ENCODE measurements at places on chromosomes 12 and 14. TPM values are rescaled to one million over a fixed set of nuclear protein-coding genes. Genes with fewer than 3 reads are reported as not detected.
A peak's percentile ranks its signal among the peaks of the same experiment; 100 is the strongest.

DNA sequence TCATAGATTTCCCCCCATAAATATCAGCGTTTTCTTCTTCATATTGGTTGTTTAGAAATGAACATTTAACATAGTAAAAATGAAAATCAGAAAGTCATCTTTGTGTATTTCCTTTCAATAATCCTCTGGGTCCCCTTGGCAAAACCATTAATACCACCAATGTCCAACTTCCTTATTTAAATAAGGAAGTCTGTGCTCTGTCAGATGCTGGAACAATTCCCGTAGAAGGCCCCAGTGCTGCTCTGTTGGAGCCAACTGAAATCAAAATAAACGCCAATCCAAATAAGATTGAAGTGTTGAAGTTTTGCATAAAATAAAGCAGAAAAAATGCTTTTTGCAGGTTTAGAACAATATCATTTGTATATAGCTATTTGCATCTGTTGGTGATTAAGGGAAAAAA, 93.1 kb downstream of the PPM1H start:
- no peaks in the 10 kb centered on the region for H3K4me1 ChIP-seq
- H3K27me3 ChIP-seq, result no peaks in the 10 kb centered on the region
- no peak overlapping the region for H3K4me3 ChIP-seq
- no peak for DNase-seq

PDE3A gene
- not detected for total RNA-seq

DNA sequence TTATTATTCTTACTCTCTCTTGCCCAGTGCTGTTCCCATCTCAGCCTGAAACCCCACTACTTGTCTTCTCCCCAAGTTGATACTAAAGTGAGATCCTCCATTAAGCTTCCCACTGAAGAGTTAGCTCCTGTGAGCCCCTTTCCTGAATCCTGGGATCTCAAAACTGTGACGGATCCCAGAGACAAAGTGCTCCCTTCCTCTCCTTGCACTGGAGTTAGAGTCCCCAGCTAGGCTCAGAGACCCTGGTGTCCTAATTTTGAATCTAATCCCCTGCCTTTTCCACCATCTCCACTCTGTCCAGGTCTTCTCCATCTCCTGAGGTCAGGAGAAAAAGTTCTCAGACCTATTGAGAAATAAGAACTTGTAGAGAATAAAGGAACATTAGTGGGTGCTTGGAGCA, 17.6 kb upstream of the TBX3 start:
- no peak overlapping the region for H3K27ac ChIP-seq
- DNase-seq, result no peak
- H3K36me3 ChIP-seq, result no peaks in the 10 kb centered on the region
- peaks cover 2% of the 10 kb centered on the region for H3K4me1 ChIP-seq

DNA sequence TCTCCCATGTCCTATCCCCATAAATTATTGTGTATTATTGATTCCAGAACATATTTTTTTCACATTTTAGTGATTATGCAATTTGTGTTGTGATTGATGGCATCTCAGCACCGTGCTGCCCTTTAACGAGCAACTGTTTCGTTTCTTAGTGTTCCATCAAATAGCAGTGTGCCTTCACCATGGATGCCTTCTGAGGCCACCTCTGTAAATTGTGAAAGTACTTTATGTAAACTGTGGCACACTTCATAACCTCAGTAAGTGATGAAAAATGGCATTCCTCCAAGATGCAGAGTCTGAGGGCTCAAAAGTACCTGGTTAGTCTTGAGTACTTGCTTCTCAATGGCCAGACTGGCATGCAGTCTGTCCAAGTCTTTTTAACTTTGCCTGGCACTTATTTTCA, 8.2 kb downstream of the CHST11 start:
- peaks cover 92% of the 10 kb centered on the region for H3K4me1 ChIP-seq
- no peaks in the 10 kb centered on the region for H3K27me3 ChIP-seq
- no peak overlapping the region for H3K4me3 ChIP-seq
- no peak for DNase-seq
- no peaks in the 10 kb centered on the region for H3K36me3 ChIP-seq

GRCh38 chr12:56897844-56898361, 36.3 kb downstream of the SDR9C7 start:
- no peaks in the 10 kb centered on the region for H3K36me3 ChIP-seq
- peaks cover 3% of the 10 kb centered on the region for H3K27me3 ChIP-seq
- H3K4me3 ChIP-seq, result no peak overlapping the region
- no peak overlapping the region for H3K27ac ChIP-seq
- no peak for DNase-seq

- no peaks in the 10 kb centered on the region for H3K36me3 ChIP-seq
- DNase-seq, result no peak
- no peaks in the 10 kb centered on the region for H3K27me3 ChIP-seq
- H3K27ac ChIP-seq, result no peak overlapping the region
- H3K4me3 ChIP-seq, result no peak overlapping the region
- H3K4me1 ChIP-seq, result no peaks in the 10 kb centered on the region
Measured at GRCh38 chr14:59376686-59377085, 88.5 kb downstream of the GPR135 start.

GRCh38 chr14:100994756-100995330, 91.3 kb upstream of the RTL1 start:
- H3K27ac ChIP-seq, result no peak overlapping the region
- H3K27me3 ChIP-seq, result no peaks in the 10 kb centered on the region
- H3K4me3 ChIP-seq, result no peak overlapping the region
- no peaks in the 10 kb centered on the region for H3K4me1 ChIP-seq
- no peaks in the 10 kb centered on the region for H3K36me3 ChIP-seq
- DNase-seq, result no peak

DNA sequence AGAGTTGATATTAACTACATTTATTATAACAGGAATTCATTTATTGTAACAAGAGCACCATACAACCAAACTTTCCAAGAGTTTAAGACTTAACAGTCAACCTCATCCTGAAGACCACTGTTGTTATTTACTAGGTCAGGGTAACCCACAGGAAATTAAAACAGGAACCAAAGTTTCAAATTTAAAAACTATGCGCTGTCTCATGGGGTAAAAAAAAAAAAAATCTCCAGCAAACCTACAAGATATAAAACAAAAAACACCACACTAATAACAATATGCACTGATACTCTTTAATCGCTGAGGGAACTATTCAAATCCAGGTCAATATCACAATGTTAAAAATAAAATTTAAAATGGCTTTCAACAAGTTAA, 44.5 kb downstream of the FOXN3 start:
- H3K27ac ChIP-seq, result no peak overlapping the region
- H3K4me1 ChIP-seq, result peaks cover 31% of the 10 kb centered on the region
- no peaks in the 10 kb centered on the region for H3K27me3 ChIP-seq
- H3K4me3 ChIP-seq, result no peak overlapping the region
- H3K36me3 ChIP-seq, result peaks cover 1% of the 10 kb centered on the region

GRCh38 chr14:66507181-66507721, 696 bp upstream of the GPHN start:
- peak overlapping the region; percentile 90 for H3K4me3 ChIP-seq
- DNase-seq, result no peak
- peak overlapping the region; percentile 36 for H3K27ac ChIP-seq
- H3K4me1 ChIP-seq, result peaks cover 7% of the 10 kb centered on the region
- H3K36me3 ChIP-seq, result no peaks in the 10 kb centered on the region
- H3K27me3 ChIP-seq, result no peaks in the 10 kb centered on the region

LRRIQ1 gene
- total RNA-seq, result not detected

DNA sequence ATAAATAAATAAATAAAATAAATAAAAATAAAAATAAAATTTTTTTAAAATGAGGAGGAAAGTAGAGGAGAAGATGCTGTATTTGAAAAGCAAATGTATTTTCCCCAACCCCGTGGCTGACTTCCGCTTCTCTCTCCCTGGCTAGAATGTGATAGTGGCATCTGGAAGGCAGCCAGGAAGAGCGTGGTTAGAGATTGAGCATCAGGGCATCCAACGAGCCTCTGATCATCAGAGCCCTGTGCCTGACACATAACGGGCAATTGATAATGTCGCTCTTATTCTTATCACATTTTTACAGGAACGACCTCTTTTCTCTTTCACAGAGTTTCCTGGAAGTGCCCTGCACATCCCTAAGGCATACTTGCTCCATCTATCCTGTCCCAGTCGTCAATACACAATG, 496.9 kb upstream of the TMEM132C start:
- H3K36me3 ChIP-seq, result no peaks in the 10 kb centered on the region
- no peaks in the 10 kb centered on the region for H3K4me1 ChIP-seq
- no peaks in the 10 kb centered on the region for H3K27me3 ChIP-seq
- H3K27ac ChIP-seq, result no peak overlapping the region
- no peak overlapping the region for H3K4me3 ChIP-seq

- H3K36me3 ChIP-seq, result no peaks in the 10 kb centered on the region
- no peaks in the 10 kb centered on the region for H3K27me3 ChIP-seq
- H3K27ac ChIP-seq, result peak overlapping the region; percentile 71
- no peak for DNase-seq
- peaks cover 14% of the 10 kb centered on the region for H3K4me1 ChIP-seq
Measured at GRCh38 chr12:14775636-14775980, 27.7 kb downstream of the WBP11 start.

GRCh38 chr12:107325075-107325608, 231.8 kb upstream of the CRY1 start:
- H3K27me3 ChIP-seq, result peaks cover 61% of the 10 kb centered on the region
- no peak overlapping the region for H3K4me3 ChIP-seq
- DNase-seq, result no peak
- no peak overlapping the region for H3K27ac ChIP-seq
- peaks cover 21% of the 10 kb centered on the region for H3K4me1 ChIP-seq

GRCh38 chr14:104573930-104574329, 5.6 kb upstream of the C14orf180 start:
- no peaks in the 10 kb centered on the region for H3K27me3 ChIP-seq
- DNase-seq, result no peak
- H3K4me1 ChIP-seq, result no peaks in the 10 kb centered on the region
- no peak overlapping the region for H3K27ac ChIP-seq
- no peaks in the 10 kb centered on the region for H3K36me3 ChIP-seq
- no peak overlapping the region for H3K4me3 ChIP-seq

DNA sequence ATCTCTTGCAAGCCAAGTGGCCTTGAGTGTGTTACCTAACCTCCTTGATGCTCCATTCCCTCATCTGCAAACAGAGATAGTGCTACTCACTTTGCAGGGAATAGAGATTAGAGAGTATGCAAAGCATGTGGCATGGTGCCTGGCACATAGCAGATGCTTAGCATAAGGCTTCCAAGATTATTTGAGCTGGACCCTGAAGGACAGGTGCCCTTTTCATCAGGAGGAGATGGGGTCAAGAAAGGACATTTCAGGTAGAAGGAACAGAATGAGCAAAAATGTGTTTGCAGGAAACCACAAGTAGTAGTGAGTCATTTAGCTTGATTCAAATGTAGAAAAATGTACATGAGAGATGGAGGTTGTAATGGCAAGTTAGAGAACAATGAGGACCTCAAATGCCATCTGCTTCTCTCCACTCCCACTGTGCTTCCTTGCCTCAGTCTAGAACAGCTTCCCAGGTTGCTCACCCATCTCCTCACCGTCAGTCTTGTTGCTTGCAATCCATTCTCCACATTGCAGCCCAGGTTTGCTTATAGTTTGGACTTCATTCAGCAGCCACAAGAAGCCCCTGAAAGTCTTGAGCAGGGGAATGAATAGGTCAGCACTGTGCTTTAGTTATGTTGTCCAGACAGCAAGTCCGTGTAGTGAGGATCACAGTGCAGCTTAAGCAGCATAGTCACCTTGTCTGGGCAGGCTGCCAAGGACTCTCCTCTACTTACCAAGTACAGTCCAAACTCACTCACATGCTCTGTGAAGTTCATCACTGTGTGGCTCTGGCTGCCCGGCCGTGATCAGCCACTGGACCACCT, 536.3 kb upstream of the CCDC196 start:
- no peaks in the 10 kb centered on the region for H3K4me1 ChIP-seq
- H3K27me3 ChIP-seq, result peaks cover 4% of the 10 kb centered on the region
- no peaks in the 10 kb centered on the region for H3K36me3 ChIP-seq
- no peak overlapping the region for H3K4me3 ChIP-seq
- no peak for DNase-seq
- H3K27ac ChIP-seq, result no peak overlapping the region

WNT1 gene
- not detected for total RNA-seq

- H3K36me3 ChIP-seq, result no peaks in the 10 kb centered on the region
- no peak overlapping the region for H3K4me3 ChIP-seq
- DNase-seq, result peak; percentile 93
- no peaks in the 10 kb centered on the region for H3K27me3 ChIP-seq
Measured at GRCh38 chr14:22383515-22384166, 205.4 kb downstream of the DAD1 start.

DNA sequence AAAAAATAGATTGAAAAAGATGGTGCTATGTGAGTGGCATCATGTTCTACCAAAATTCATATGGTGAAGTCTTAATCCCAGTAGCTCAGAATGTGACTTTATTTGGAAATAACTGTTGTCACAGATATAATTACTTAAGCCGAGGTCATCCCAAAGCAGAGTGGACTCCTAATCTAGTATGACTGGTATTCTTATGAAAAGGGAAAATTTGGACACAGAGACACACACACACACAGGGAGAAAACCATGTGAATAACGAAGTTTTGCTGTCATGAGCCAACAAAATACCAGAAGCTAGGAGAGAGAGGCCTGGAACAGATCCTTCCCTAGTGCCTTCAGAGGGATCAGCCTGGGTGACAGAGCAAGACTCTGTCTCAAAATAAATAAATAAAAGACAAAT, 62.6 kb downstream of the FAR2 start:
- no peak overlapping the region for H3K4me3 ChIP-seq
- no peak for DNase-seq
- no peaks in the 10 kb centered on the region for H3K27me3 ChIP-seq
- no peaks in the 10 kb centered on the region for H3K4me1 ChIP-seq
- H3K36me3 ChIP-seq, result no peaks in the 10 kb centered on the region

- H3K4me3 ChIP-seq, result no peak overlapping the region
- DNase-seq, result no peak
- H3K27ac ChIP-seq, result no peak overlapping the region
Measured at GRCh38 chr12:44058366-44058765, 222.5 kb downstream of the TMEM117 start.

DNA sequence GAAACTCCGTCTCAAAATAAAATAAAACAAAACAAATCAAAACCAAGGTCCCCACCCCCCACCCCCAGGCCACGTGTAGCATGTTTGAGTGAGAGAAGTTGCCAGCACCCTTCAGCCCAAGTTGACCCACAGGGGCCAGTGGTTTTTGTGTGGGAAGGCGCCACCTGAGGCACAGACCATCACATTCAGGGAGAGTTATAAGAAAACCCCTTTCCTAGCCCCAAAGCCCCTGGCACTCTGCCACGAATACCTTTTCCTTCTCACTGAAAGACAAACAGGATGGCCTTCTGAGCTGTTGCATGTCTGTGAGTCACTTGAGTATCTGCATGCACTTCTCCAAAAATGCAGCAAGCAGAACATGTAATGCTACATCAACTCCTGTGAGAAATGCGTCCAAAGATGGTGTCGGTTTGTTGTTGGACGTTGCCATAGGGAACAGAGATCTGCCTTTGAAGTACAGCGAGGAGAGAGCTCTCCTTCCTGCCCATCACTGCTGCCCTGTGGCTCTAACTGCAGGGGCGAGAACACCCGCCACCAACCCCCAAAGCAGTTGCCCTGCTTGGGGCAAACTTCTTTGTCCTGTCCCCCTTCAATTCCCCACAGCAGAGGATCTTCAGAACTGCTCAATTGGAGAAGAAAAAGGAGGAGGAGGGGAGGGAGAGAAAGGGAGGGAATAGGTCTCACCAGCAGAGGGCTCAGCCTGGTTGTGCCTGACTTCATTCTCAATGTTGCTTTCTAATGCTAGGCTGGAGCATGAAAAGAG, 2.7 kb upstream of the TRAF3 start:
- H3K4me3 ChIP-seq, result no peak overlapping the region
- H3K36me3 ChIP-seq, result peaks cover 2% of the 10 kb centered on the region
- peak overlapping the region; percentile 97 for H3K27ac ChIP-seq
- DNase-seq, result peak; percentile 90
- no peaks in the 10 kb centered on the region for H3K27me3 ChIP-seq
- H3K4me1 ChIP-seq, result peaks cover 54% of the 10 kb centered on the region

All from B cell (primary cell).